ENCODE measurements at places on chromosomes 12 and 14.

DNA sequence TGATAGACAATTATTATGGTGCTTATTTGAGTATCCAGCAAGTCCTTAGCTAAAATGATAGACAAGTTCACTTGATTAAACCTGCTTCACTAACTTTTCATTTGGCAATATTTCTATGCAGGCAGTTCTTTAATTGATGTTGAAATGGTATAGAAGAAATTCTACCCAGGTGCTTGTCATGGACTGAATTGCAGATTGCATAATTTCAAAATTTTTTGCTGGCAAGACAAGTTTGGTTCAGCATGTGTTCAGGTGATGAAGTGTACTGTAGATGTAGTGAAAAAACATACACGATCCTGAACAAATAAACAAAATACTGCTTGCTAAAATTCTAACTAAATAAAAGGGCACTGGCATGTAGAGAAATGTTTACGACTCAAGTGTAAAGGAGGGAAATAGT lies 189.0 kb downstream of the FOXA1 start:
- no peak for DNase-seq

DNA sequence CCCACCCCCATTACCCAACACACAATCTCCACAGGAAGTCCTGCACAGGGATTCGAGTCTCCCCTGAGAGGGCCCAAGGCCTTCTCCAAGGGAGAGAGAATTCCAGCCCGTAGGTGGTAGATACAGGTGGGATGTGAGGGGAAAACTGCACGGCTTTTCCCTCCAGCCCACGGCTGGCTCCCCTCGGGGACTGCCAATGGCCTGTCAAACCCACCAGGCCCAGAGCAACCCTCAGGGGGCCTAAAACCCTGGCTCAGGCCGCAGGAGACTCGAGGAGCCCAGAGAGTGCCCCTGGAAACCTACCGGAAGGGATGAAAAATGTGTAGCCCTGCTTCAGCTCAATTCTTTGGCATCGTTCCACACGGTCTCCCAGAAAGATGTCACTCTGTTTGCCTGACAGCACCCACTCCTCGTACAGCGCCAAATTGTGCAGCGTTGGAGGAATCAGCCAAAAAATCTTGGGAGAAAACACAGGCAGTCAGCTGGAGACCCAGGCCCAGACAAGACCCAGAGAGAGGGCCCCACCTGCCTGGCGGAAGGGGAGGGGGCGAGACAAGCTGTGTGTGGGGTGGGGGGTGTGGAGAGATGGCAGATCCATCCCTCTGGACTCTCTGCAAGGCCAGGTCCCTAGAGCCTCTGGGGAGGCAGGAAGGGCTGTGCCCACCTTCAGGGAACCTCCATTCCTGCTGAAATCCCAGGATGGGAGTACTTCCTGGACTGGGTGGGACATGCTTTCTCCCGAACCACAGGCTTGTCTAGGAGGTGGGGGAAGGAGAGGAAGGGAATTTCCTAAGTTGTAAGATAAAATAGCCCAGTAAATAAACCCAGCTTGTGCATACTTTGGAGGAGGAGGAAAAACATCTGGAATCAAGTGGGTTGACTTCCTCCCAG lies 48.1 kb downstream of the KDM2B start:
- DNase-seq = no peak

DNA sequence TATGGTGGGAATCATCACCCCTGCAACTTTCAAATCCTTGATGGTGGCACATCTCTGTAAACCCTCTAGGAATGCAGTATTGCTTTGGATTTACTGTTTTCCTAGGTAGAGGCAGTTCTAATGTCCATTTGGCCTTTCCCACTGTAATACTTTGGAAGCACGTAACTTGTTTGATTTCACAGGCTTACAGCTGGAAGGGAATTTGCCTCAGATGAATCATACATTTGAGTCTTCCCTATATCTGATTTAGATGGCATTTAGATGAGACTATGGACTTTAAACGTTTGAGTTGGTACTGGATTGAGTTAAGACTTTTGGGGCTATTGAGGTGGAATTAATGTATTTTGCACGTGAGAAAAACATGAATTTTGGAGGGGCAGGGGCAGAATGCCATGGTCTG lies 35.9 kb downstream of the DAAM1 start:
- DNase-seq = no peak

GRCh38 chr12:50351120-50352043 lies 45.0 kb downstream of the FAM186A start:
- no peak for DNase-seq

- DNase-seq = no peak
These were observed 113.8 kb downstream of the ANO6 start for GRCh38 chr12:45329702-45330101.

DNA sequence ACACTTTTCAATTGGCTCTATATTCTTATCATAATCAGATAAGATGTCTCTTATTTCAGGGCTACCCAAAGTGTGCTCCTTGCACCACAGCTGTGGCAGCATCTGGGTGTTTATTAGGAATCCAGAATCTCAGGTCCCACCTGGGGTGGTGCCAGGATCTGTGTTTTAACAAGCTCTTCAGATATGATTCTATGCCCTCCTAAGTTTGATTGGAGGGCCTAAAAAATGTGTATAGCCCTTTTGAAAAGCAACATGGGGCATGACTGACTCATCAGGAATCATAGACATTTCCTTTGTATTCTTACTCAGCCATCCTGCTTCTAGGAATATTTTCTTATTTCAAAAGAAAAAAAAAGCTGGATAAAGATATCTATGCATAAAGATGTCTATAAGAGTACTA lies 103.1 kb downstream of the HELB start:
- no peak for DNase-seq

GRCh38 chr14:69625299-69626131 lies 14.1 kb downstream of the SUSD6 start:
- DNase-seq = no peak

All from NCI-H1930 (cell line).